Aorta (tissue), 5 donors: ENCODE measurements at places on chromosomes 2 and 18. TPM values are rescaled to one million over a fixed set of nuclear protein-coding genes. Genes with fewer than 3 reads are reported as not detected.

- DNase-seq, result no peak
These were observed 717.2 kb downstream of the RNF144A start for GRCh38 chr2:7634409-7634808.

DNA sequence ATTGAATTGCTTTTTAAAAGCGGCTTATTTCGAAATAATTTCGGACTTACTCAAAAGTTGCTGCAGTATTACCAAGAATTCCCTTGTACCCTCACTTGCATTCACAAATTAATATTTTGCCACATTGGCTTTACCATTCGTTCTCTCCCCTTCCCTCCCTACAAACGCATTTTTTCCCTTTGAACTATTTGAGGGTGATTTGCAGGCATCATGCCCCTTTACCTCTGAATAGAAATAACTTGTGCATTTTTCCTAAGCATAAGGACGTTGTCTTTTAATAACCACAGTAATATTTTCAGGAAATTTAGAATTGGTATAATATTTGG lies 608 bp downstream of the CCDC138 start:
- no peak for DNase-seq

DNA sequence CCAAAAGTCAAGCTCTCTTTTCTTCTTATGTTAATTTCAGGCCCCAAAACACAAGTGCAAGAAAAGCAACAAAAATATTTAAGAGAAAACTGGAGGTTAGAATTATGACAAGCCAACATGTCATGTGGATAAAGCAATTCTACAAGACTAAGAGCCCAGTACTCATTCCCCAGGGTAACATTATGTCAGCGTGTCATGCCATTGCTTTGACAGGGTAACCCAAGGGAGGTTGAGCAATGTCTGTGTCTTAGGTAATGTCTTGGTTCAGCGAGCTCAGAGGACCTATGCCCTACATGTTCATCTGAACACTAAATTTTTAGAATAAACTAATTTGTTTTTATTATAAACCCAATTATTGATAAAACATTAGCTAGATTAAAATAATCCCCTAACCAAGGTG lies 173.2 kb upstream of the ZNF804A start:
- DNase-seq, result no peak

Gene PTRHD1
- polyA plus RNA-seq, result 17.7 TPM

Gene TMEFF2
- polyA plus RNA-seq, result not detected

Gene SP5
- not detected for polyA plus RNA-seq
